Upper lobe of right lung (tissue), 1 donor: ENCODE measurements at places on chromosomes 2 and 18. TPM values are rescaled to one million over a fixed set of nuclear protein-coding genes. Genes with fewer than 3 reads are reported as not detected.

The CNDP1 gene
- total RNA-seq, result not detected

DNA sequence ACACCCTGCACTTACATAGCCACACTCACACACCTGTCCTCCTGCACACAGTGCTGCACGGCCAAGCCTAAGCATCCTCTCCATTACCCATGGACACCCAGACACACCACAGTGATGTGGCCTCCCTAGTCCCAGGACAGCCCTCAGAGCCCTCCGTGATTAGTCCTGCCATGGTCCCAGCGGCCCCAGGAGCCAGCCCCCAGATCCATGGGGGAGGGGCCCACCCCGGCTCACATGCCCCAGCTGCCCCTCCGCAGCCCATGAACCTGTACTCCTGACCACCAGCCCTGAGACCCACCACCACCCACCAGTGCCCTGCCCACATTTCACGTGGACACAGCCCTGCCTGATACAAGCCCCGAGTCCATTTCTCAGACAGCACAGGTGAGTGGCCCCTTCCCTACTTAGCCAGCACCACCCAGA is 8.1 kb upstream of the DUSP2 start:
- peaks cover 4% of the 10 kb centered on the region for H3K4me1 ChIP-seq
- no peak overlapping the region for H3K4me3 ChIP-seq
- no peaks in the 10 kb centered on the region for H3K36me3 ChIP-seq
- H3K27ac ChIP-seq, result no peak overlapping the region
- H3K27me3 ChIP-seq, result no peaks in the 10 kb centered on the region

DNA sequence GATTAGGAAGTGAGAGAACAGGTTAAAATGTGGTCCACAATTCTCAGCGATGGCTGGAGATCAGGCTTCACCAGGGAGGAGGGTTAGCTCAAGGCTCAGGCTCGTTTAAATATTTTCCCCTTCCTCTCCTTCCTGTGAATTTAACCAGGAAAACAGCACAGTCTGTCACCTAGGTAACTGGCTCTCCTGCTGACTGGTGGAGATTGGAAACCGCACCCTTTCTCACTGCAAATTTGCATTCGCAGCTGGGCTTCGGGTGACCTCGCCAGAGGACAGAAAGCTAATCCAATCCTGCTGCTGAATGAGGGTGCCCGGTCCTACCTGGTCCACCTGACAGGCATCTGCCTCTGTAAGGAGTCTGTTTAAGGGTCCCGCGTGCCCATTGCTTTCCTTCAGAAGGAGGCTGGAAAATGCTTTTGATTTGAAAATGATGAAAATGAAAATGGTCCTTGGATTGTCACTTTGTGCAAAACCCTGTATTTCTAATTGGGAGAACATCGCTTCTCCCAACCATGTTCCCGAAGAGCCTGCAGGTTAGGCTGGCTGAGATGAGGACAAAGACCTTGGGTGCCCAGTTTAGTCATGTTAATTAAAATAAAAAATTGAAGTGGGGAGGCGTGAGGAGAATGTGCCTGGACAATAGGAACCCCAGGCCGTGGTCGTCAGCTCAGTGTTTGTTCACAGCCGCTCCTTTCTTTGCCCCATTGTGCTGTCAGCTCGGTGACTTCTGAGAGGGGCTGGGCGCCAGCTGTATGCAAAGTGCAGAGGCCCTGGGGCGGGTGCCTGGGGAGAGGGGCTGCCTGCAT is 43.4 kb upstream of the MTCL1 start:
- no peak overlapping the region for H3K27ac ChIP-seq
- peaks cover 4% of the 10 kb centered on the region for H3K4me1 ChIP-seq
- peak; percentile 32 for DNase-seq
- H3K36me3 ChIP-seq, result no peaks in the 10 kb centered on the region

- no peaks in the 10 kb centered on the region for H3K4me1 ChIP-seq
- no peak overlapping the region for H3K27ac ChIP-seq
- no peak for DNase-seq
- H3K27me3 ChIP-seq, result no peaks in the 10 kb centered on the region
Measured at GRCh38 chr2:60745761-60746160, 10.3 kb upstream of the PAPOLG start.

The MAP3K19 gene
- total RNA-seq, result not detected

- DNase-seq, result no peak
- H3K4me3 ChIP-seq, result peak overlapping the region; percentile 8
- no peaks in the 10 kb centered on the region for H3K27me3 ChIP-seq
- H3K4me1 ChIP-seq, result no peaks in the 10 kb centered on the region
- H3K36me3 ChIP-seq, result no peaks in the 10 kb centered on the region
Measured at GRCh38 chr18:3230401-3231334, 10.9 kb upstream of the MYOM1 start.

- no peak overlapping the region for H3K4me3 ChIP-seq
- H3K27me3 ChIP-seq, result no peaks in the 10 kb centered on the region
- no peak overlapping the region for H3K27ac ChIP-seq
- DNase-seq, result no peak
Measured at GRCh38 chr18:62672600-62672999, 42.7 kb upstream of the PHLPP1 start.

- no peak overlapping the region for H3K4me3 ChIP-seq
- peaks cover 29% of the 10 kb centered on the region for H3K4me1 ChIP-seq
- H3K27ac ChIP-seq, result peak overlapping the region; percentile 32
- H3K36me3 ChIP-seq, result no peaks in the 10 kb centered on the region
Measured at GRCh38 chr2:234291765-234292204, 205.1 kb downstream of the ARL4C start.

- no peaks in the 10 kb centered on the region for H3K4me1 ChIP-seq
- H3K4me3 ChIP-seq, result no peak overlapping the region
- H3K27ac ChIP-seq, result no peak overlapping the region
- H3K36me3 ChIP-seq, result no peaks in the 10 kb centered on the region
- no peak for DNase-seq
- H3K27me3 ChIP-seq, result no peaks in the 10 kb centered on the region
Measured at GRCh38 chr2:223681125-223681524, 79.0 kb upstream of the SCG2 start.

DNA sequence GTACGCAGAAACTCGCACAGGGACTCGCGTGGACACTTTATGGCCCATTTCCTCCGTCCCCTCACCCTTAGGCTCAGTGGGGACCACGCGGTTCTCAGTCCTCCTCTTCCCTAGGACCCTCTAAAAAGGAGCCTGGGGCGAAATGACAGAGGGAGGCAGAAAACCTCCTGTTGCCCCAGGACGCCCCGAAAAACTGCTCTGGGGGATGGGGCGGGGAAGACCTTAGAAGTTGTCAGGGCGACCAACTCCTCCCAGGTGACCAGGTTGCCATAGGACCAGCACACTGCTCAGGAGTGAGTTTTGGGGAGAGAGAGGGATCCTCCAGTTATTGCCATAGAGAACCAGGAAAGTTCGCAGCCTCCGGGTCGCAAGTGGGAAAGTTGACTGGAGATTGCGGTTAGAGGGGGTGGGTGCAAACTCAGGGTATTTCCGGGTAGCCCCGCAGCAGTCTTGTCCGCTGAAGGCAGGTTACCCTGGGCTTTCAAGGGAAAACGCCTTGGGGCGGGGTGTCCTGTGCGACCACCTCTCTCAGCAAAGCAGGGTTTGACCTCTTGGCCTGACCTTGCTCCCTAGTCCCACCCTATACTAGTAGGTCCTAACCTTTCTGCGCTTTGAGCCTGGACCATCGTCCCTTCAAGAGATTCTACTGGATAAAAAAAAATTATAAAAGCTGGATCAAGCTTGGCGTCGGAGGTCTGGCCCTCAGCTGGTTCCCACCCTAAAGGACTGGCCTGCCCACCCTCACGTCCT is 7.8 kb upstream of the PAX3 start:
- H3K36me3 ChIP-seq, result no peaks in the 10 kb centered on the region
- H3K27ac ChIP-seq, result no peak overlapping the region
- no peak for DNase-seq

GRCh38 chr2:17184512-17184911 is 333.7 kb downstream of the RAD51AP2 start:
- no peak overlapping the region for H3K4me3 ChIP-seq
- no peaks in the 10 kb centered on the region for H3K36me3 ChIP-seq
- no peak overlapping the region for H3K27ac ChIP-seq
- no peak for DNase-seq
- no peaks in the 10 kb centered on the region for H3K4me1 ChIP-seq

- H3K27me3 ChIP-seq, result no peaks in the 10 kb centered on the region
- H3K27ac ChIP-seq, result no peak overlapping the region
- no peak for DNase-seq
- no peaks in the 10 kb centered on the region for H3K4me1 ChIP-seq
Measured at GRCh38 chr2:124996406-124996805, 971.3 kb downstream of the CNTNAP5 start.

DNA sequence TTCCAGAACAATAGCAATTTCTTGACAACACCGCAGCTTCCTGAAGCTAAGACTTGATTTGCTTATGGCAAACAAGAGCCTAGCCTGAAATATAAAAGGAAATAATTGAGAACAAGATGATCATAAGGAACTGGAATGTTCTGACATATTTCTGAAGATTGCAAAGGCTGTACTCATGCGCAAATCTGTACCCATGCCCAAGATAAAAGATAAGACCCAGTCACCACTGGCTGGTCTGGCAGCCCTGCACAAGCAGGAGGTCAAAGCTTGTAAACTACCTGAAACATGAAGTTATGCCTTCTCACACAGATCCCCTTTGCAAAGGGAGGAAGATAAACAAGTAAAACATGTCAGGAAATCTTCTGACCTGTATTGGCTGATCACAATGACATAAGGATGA is 160.8 kb upstream of the GYPC start:
- H3K4me3 ChIP-seq, result no peak overlapping the region
- DNase-seq, result no peak
- H3K4me1 ChIP-seq, result no peaks in the 10 kb centered on the region
- no peaks in the 10 kb centered on the region for H3K27me3 ChIP-seq
- no peak overlapping the region for H3K27ac ChIP-seq

DNA sequence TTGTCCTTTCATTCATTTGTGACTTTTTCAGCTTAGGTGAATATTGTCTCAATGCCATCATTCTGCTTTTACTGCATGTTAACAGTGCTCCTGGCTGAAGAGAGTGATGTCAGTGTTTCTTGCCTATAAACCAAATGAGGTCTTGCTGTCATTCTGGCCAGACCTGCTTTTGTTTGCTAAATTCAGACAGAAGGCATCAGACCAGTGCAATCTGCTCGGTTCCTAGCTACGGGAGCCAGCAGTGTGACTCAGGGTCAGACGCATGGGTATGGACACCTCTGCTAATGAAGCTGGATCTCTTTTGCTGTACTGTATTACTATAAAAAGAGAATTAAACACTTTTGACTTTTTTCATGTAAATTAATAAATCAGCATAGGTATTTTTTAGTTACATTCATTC is 178.9 kb downstream of the TMEM182 start:
- H3K36me3 ChIP-seq, result no peaks in the 10 kb centered on the region
- H3K4me3 ChIP-seq, result no peak overlapping the region
- H3K27me3 ChIP-seq, result no peaks in the 10 kb centered on the region

GRCh38 chr2:222714361-222715241 is 43.1 kb downstream of the MOGAT1 start:
- H3K27ac ChIP-seq, result peak overlapping the region; percentile 18
- no peak for DNase-seq
- H3K36me3 ChIP-seq, result no peaks in the 10 kb centered on the region
- no peak overlapping the region for H3K4me3 ChIP-seq

The CD8B2 gene
- total RNA-seq, result not detected

DNA sequence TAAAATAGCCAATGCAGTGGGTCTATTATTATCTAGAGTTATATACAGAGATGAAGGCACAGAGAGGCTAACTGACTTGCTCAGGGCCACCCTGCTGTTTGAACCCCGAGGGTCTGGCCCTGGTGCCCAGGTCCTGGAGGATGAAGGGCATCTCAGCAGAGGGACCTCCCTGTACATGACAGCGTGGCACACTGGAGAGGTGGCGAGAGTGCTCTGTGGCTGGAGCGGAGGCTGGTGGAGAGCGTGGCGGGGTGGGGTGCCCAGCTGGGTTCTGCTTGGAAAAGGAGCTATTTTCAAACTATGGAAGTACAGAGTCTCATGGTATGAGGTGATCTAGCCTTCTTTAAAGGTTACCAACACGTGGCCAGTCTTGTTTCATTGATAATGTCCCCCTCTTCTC is 35.8 kb downstream of the GREB1 start:
- peak; percentile 42 for DNase-seq
- no peaks in the 10 kb centered on the region for H3K27me3 ChIP-seq
- no peaks in the 10 kb centered on the region for H3K36me3 ChIP-seq
- no peak overlapping the region for H3K27ac ChIP-seq
- no peak overlapping the region for H3K4me3 ChIP-seq
- no peaks in the 10 kb centered on the region for H3K4me1 ChIP-seq

- H3K4me3 ChIP-seq, result no peak overlapping the region
- DNase-seq, result no peak
- H3K36me3 ChIP-seq, result peaks cover 33% of the 10 kb centered on the region
- H3K27ac ChIP-seq, result no peak overlapping the region
Measured at GRCh38 chr2:106115250-106115649, 78.9 kb downstream of the UXS1 start.
